ENCODE measurements at places on chromosomes 4 and X. TPM values are rescaled to one million over a fixed set of nuclear protein-coding genes. Genes with fewer than 3 reads are reported as not detected.

The NAT8L gene
- total RNA-seq: 0.12 TPM

The GCNA gene
- total RNA-seq: 2.3 TPM

The MAOB gene
- not detected for total RNA-seq

The MAGEE2 gene
- not detected for total RNA-seq

The DOK7 gene
- total RNA-seq: not detected

The ANAPC4 gene
- 23.5 TPM for total RNA-seq

The FBXL5 gene
- 64.8 TPM for total RNA-seq

The PARM1 gene
- not detected for total RNA-seq

The CYTL1 gene
- 29.8 TPM for total RNA-seq

The RBMXL3 gene
- total RNA-seq: not detected

The NBDY gene
- total RNA-seq: 57.3 TPM

The HS6ST2 gene
- total RNA-seq: 0.55 TPM

The GPRIN3 gene
- total RNA-seq: 2.2 TPM

The ADRA2C gene
- 0.40 TPM for total RNA-seq

The TLR6 gene
- total RNA-seq: 1.7 TPM
